ENCODE measurements at places on chromosomes 2 and 18.

GRCh38 chr18:61368001-61368400 is 34.8 kb downstream of the CDH20 start:
- no peak for DNase-seq

- no peak for DNase-seq
Measured at GRCh38 chr18:79948719-79949411, 2.6 kb downstream of the SLC66A2 start.

DNA sequence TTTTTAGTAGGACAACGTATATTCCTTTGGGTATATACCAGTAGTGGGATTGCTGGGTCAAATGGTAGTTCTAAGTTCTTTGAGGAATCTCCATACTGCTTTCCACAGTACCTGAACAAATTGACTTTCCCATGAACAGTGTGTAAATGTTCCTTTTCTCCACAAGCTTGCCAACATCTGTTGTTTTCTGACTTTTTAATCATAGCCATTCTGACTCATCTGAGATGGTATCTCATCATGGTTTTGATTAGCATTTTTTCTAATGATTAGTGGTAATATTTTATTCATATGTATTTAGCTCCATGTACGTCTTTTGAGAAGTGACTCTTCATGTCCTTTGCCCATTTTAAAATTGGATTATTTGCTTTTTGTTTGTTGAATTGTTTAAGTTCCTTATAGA is 58.4 kb upstream of the CERS6 start:
- no peak for DNase-seq

DNA sequence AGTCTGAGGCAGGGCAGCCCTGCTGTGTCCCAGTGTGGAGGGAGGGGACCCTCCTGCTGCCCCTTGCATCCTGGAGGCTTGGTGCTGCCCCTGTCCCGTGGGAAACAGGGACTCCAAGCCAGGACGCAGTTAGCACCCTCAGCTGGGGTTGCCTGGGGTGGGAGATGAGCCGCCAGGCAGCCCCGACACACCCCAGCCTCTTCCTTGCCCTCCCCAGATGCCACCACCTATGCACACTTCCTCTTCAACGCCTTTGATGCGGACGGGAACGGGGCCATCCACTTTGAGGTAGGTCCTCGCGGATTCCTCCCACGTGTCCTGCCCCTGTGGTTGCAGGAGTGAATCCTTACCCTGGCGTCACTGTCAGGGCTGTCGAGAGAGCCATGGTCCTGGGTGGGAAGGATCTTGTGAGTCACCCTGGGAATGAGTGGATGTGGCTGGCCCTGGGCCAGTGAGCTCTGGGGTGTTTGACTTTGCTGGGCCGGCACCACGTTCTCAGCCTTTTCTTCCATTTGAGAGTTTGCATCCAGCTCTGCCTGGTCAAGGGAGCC is 27.5 kb upstream of the FAHD2A start:
- no peak for DNase-seq

- no peak for DNase-seq
Measured at GRCh38 chr2:229501051-229501794, 213.1 kb downstream of the DNER start.

GRCh38 chr2:209512971-209513370 is 89.1 kb downstream of the MAP2 start:
- no peak for DNase-seq

GRCh38 chr2:180411661-180412060 is 404.6 kb upstream of the CWC22 start:
- DNase-seq, result no peak

DNA sequence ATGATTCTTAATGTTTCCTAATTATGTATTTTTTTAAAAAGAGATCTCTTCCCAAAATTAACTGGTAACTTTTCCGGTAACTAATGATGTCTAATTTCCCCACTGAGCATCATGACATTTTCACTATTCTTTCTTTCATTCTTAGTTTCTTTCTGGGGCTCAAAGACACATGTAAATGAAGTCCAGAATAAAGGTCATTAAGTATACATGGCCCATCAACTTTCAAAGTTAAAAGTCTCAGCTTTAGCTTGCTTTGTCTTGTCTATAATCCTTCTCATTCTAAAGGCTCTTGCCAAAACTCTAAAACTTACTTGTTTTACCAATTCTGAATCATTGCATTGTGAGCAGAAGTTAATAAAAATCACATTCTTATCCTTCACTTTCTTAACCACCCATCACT is 53.6 kb downstream of the ASXL2 start:
- no peak for DNase-seq

- DNase-seq, result no peak
Measured at GRCh38 chr2:12672711-12673315, 43.9 kb upstream of the TRIB2 start.

DNA sequence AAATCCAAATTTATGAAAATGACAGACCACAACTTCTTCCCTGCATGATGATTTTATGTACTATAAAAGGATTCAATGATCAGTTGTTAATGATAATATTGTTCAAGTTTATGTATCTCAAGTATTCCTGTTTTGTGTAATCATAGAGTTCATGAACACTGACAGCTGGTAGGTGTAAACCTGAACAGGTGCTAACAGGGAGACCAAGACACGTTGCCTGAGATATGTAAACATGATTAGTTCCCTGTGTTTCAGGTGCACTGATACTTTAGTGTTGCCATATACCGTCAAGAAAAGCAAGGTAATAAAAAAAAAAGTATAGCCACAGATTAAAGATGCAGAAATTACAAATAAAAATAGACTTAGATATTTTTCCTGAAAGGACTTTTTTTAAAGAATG is 131.8 kb downstream of the BAZ2B start:
- DNase-seq, result no peak

DNA sequence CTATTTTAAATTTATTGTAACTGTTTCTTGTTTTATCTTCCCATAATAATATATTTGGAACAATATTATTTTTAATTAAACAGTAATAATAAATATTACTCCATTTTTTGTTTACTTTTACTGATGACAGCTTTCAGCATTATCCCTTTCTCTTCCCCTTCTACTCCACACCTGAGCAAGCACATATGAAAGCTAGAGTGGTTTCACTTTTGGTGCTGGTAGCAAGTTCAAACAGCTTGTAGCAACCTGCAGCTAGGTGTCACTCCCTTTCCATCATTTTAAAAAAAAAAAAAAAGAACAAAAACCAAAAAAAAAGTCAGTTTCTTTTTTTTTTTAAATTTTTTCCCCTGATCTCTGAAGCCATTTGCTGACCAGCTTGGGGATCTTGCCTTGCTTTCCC is 801.8 kb downstream of the CCDC85A start:
- no peak for DNase-seq

DNA sequence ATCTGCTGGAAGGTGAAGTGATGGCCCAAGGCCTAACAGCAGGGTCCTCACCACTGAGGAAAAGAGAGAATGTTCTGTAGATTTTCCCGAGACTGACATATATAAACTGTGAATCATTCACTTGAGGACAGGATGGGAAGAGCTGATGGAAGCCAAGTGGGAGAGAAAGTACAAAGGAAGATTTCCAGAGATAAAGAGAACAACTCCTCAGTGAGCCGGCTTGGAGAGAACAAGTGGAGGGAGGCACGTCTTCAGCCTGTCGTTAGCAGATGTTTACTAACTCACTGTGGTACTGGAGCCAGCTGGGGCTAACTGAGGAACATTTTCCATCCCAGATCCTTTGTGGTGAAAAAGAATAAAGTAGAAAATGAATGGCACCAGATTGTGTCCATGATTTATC is 552.9 kb upstream of the TNP1 start:
- DNase-seq, result no peak

GRCh38 chr18:23268641-23269040 is 133.4 kb downstream of the CABLES1 start:
- DNase-seq, result no peak

DNA sequence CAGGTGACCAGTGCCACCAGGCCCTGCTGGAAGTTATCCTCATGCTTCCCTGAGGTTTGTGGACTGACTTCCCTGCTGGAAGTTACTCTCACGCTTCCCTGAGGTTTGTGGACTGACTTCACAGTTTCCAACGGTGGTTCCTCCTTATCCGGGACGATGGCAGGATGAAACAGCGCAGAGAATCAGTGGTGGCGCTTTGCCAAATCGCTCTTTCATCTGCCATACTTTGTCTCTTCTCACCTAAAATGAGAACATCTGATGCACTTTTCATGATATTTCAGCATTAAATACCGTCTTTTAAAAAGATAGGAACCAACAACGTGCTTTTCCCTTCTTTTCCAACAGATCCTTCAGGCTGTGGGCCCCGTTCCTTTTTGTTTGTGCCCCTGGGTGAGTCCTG is 183.3 kb downstream of the LDLRAD4 start:
- DNase-seq, result no peak

- DNase-seq, result no peak
Measured at GRCh38 chr2:24544456-24545115, 53.5 kb downstream of the NCOA1 start.

DNA sequence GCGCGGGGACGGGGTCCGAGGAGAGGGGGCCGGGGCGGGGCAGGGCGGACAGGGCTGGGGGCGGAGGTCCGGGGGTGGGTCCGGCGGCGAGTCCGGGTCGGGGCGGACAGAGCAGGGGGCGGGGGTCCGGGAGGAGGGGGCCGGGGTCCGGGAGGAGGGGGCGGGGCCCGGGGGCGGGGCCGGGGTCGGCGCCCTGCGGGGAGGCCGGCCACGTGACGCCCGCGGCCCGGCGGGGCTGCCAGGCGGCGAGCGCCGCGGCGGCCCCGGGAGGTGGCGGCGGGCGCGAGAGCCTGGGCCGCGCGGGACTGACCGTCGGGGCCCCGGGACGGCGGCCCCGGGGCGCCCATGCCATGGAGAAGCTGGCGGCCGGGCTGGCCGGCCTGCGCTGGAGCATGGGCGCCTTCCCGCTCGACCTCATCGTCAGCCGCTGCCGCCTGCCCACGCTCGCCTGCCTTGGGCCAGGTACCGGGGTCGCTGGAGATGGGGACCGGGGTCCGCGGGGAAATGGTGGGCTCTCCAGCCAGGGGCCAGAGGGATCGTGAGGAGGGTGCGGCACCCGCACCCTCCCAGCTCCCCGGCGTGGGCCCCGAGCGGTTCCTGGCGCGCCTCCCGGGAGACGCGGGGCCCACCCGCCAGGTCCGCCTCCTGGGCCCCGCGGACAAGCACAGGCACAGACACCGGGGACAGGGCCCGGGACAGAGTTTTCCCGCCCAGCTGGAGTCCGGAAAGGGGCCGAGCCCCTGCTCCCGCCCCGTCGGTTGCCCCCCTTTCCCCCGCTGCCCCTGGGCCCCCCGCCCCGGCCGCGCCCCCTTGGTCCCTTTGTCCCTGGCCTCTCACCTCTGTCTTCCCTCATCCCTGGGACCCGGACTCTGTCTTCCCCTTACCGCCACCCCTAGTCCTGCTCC is at the start of gene GAREM2:
GAREM2 (plus strand) TSS at position 218 of the 905 bp plus-strand sequence; CDS start at position 351, 133 bp downstream.
- DNase-seq, result no peak

GRCh38 chr2:9107168-9108025 is 99.2 kb upstream of the ASAP2 start:
- no peak for DNase-seq

DNA sequence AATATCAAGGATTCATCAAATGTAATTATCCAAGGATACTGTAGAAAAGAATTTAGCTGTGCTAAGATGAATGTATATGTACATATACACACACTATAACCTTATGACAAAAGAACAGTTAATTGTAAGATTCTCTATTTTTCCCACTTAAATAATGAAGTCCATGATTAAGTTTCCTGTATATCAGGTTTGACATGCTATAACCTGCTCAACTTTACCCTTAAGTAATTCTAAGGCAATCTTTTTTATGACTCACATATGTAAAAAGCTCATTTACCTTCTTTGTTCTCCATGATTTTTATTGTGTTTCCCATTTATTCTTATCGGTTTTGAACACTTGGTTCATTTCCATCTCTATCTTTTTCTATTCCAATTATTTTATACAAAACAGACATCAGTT is 1213.1 kb upstream of the SLC39A10 start:
- DNase-seq, result no peak

DNA sequence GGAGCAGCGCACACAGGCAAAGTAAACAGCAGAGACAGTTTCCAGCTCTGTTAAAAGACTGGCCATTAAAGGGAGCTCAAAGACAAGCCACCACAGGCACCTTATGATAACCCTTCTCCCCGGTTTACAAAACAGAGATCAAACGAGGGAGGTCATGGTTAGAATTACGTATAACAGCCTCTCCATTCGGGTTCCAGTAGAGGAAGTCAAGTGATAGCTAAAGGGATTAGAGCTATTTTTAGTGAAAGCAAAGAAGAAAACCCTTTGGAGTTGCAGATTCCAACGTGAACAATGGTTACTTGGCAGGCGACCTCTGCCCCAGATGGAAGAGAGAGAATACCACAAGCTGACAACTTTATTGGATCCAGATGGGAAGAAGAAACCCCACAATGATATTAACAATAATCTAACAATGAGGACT is 31.2 kb upstream of the EDAR start:
- DNase-seq, result no peak

GRCh38 chr18:30687501-30687900 is 355.0 kb downstream of the DSC3 start:
- no peak for DNase-seq

DNA sequence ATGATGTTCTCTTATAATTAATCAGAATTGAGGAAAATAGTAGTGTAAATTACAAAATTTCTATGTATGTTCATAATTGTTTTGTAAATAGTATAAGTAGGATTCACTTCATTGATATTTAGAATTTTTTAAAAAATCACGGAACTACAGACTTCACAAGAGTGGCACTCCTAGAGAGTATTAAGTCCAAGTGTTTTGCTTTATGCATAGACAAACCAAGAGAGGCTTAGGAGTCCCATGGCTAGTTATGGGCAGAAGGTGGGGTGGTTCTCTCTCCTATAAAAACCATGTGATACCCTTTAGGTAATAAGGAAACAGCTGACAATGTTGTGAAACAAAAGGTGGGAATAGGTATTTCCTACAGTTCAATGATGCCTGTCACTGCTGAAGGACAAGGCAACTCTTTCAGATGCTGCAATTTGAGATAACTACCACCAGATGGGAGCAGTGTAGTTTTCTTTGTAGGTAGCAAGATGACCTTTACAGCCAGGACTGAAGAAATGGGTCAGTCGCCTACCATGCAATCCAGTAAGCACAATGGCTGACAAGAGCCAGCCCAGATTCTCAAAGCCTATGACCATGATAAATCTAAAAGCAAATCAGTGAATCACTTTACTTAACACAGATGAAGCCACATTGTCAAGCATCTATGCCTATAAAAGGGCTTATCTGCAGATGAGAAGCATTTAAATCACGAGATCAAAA is 83.9 kb downstream of the AAK1 start:
- peak; percentile 67 for DNase-seq

DNA sequence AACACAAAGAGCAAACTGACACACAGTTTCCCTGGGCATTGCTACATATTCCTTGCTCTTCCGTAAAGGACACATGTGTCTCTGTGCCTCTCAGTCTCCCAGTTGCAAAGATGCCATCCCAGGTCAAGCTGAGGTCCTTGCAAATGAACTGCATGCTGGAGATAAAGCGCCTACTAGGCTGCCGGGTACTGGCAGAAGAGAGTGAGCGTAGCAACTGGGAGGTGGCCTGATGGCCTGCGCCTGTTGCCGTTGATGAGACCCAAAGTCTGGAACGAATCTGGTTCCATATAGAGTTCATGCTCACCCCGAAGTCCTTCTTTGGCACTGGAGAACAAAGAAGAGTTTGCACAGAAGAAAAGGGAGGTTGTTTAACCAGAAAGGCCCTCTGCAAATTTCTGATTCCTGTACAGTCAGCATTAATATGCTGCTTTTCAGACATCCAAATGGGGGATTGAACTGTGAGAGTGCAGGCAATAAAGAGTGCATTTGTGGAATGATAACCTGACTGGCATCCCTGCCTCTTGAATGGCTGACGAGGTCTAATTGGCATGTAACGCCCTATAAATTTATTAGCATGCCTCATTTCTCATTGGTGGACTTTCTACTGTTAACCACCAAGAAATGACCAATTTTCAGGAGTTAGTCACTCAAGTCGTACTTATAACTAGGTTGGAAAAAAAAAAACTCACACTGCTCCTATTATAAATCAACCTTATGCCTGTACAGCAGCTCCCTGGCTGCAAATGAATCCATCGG is 78.7 kb downstream of the GBX2 start:
- DNase-seq, result no peak
